ENCODE measurements at places on chromosomes 4 and X. TPM values are rescaled to one million over a fixed set of nuclear protein-coding genes. Genes with fewer than 3 reads are reported as not detected.

Gene RS1
- not detected for polyA plus RNA-seq

Gene RTL3
- not detected for polyA plus RNA-seq

Gene MAGEA4
- not detected for polyA plus RNA-seq

Gene RNF128
- polyA plus RNA-seq = not detected

Gene NDNF
- not detected for polyA plus RNA-seq

Gene PIN4
- 2.5 TPM for polyA plus RNA-seq

Gene SPANXB1
- not detected for polyA plus RNA-seq

Gene HTR2C
- not detected for polyA plus RNA-seq

Gene ANTXR2
- 10.6 TPM for polyA plus RNA-seq

Gene MAGEC2
- polyA plus RNA-seq = not detected

Gene GAGE12H
- not detected for polyA plus RNA-seq

Gene EFHC2
- polyA plus RNA-seq = 0.12 TPM

Gene IGFBP7
- 0.50 TPM for polyA plus RNA-seq

Gene CFI
- not detected for polyA plus RNA-seq

Gene RAB33A
- 5.4 TPM for polyA plus RNA-seq

Gene SUPT20HL1
- polyA plus RNA-seq = not detected

Gene PABPC4L
- polyA plus RNA-seq = not detected

All from B cell (primary cell).